ENCODE measurements at places on chromosomes 4 and X. TPM values are rescaled to one million over a fixed set of nuclear protein-coding genes. Genes with fewer than 3 reads are reported as not detected.

GRCh38 chr4:85744950-85745349, 270.0 kb downstream of the ARHGAP24 start:
- DNase-seq: no peak

- no peak for DNase-seq
These were observed 22.1 kb downstream of the EPGN start for GRCh38 chr4:74330295-74330750.

GRCh38 chr4:105620640-105621323, 68.4 kb downstream of the ARHGEF38 start:
- peak; percentile 95 for DNase-seq

DNA sequence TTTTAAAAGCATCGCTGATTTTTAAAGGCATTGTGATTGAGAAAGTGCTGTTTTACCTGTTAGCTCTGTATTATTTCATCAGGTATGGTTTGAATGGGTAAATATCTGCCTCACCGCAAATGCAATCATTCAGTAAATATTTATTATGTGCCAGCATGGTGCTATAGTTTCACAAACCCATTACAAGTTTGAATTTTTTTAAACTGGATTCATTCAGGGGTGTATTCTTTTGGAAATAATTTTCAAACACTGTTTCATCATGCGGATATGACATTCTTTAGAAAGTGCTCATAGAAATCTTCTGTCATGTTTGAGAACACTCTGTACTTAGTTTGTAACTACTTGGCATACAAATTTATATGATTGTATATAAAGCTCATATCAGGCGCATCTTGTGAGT, 37.2 kb downstream of the LIMCH1 start:
- no peak for DNase-seq

DNA sequence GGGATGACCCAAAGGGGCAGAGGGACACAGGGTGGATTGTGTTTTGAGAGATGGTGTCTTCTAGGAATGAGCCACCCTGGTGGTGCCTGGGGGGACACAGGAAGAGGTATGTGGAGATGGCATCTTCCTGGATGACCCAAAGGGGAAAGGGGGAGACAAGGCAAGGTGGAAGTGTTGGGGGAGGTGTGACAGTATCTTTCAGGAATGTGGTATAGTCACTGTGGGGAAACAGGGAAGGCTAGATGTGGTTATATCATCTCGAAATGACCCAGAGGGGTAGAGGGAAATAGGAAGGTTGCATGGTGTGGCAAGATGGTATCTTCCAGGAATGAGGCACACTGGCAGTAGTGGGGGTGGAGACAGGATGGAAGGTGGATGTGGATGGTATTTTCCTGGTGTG, 62.9 kb downstream of the MAOA start:
- no peak for DNase-seq

GRCh38 chr4:184801781-184802696, 23.7 kb downstream of the ACSL1 start:
- peak; percentile 84 for DNase-seq

DNA sequence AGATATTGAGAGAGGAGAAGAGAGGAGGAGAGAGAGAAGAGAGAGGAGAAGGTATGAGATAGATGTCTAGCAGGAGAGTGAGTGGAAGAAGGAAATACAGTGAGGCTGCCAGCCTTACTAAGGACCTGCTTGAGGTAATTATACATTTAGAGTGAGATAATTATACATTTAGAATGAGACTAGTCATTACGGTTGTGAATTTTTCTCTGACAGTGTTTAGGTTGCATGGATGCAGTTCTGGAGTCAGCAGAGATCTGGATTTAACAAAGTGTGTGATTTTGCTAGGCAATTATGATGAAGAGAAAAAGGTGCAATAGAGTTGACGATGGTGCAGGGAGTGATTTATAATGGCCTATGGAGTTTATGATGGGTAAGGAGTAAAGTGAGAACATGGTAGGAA, 187.1 kb upstream of the ARX start:
- DNase-seq: no peak

- no peak for DNase-seq
These were observed 16.0 kb upstream of the VSIG1 start for GRCh38 chrX:108028854-108029253.

DNA sequence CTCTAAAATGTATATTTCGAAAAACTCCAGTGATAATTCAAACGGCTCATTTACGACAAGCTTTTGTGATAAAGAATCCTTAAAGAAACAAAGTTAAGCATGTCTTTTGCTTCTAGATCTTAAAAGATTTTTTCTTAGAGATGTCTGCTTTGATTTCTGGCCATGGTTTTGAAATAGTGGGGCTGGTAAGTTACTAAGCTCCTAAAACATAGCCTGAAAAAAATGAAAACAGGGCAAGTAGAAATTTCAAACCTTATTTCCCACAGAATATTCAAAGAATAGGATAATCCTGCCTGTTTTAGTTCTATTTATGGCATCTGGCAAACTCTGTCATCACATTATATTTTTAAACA, 318.3 kb downstream of the ARHGAP24 start:
- DNase-seq: no peak

DNA sequence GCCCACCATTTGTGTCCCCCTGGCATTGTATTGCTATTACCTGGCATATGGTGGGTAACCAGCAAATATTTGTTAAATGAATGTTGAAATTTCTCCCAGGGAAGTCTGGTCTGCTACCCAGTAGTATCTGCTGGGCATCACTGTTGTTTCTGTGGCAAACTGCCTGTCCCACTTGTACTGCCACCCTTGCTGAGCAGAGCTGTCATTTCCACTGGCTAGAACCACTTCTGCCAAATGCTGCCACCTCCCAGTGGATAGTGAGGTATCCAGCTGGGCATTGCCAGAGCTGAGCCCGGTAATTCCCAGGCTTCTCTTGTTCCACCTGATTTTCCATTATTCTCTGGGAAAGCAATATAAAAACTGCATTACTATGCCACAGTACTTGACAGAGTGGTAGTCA, 186.7 kb upstream of the NOCT start:
- DNase-seq: no peak

GRCh38 chr4:7894677-7895181, 44.9 kb downstream of the AFAP1 start:
- DNase-seq: no peak

GRCh38 chr4:74504212-74504611, 59.3 kb downstream of the AREG start:
- peak; percentile 43 for DNase-seq

- no peak for DNase-seq
These were observed 193.3 kb upstream of the FAM9B start for GRCh38 chrX:9227276-9227675.

DNA sequence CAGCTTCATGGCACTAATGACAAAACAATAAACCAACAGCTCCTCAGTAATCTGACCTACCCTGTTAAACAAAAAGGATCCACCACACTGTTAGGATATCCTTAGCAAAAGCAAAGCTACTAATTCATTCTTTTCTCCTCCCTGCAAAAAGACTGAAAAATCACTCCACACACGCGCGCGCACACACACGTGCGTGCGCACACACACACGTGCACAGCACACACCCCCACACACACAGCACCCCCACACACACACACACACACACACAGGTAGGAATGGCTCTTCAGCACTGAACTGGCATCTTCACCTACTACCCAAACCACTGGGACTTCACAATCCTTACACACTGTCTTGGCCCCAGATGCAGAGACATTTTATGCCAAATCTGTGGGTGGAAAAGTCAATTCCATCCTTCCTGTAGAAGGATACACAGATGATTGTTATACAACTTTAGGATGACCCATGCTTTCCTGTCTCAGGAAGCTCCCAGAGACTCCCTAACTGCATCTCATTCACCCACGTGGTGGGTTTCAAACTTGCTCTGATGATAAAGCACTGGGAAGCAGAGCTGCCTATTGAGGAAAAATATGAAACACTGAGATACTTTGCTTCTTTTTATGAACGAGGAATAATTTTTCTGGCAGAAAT, 102.5 kb downstream of the TSPAN5 start:
- DNase-seq: no peak

GRCh38 chr4:5825321-5826041, 67.4 kb downstream of the CRMP1 start:
- no peak for DNase-seq

The GPRASP3 gene
- total RNA-seq: 0.87 TPM

The SMIM31 gene
- 0.05 TPM for total RNA-seq

The ARMCX1 gene
- 28.1 TPM for total RNA-seq
